ENCODE measurements at places on chromosomes 3 and 15.

- no peak for DNase-seq
Observed at GRCh38 chr3:53402326-53402725, 55.0 kb upstream of the DCP1A start.

DNA sequence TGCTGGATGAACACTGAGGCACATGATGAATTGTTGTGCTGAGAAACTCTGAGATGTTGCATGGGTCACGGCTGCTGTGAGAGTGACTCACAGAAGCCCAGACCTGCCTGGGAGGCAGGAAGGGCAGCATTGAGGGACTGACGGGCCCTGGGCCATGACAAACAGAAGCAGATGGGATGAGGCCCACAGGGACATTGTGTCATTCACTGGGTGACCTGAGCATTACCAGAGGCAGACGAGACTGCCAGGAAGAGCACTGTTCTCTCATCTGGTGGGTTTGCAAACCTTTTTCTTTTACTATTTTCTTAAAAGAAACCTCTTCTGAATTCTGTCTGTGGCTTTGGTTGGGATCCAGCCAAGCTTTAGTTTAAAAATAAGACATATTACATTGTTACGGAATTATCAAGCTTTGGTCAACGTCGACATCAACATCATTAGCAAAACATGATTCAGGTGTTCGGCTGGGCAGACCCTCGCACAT is 67.8 kb downstream of the BDH1 start:
- no peak for DNase-seq

GRCh38 chr15:94951538-94951937 is 720.2 kb downstream of the MCTP2 start:
- no peak for DNase-seq

DNA sequence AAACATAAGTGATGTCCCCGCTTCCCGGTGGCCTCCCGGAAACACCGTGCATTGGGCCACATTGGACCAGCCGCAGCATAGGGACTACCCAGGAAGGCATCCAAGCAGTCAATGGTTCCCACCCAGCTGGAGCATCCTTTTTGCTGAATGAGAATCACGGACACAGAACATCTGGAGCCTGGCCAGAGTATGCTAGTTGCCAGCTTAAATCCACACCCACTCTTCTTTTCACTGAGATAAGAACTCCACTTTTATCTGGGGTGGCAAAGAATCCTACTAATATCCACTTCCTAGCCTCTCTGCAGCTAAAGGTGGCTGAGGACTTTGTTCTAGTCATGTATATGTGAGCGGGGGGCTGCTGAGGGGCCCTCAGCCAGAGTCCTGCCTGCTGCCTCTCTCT is 95.2 kb upstream of the PLXNA1 start:
- no peak for DNase-seq

GRCh38 chr3:134360046-134360445 is 14.2 kb downstream of the AMOTL2 start:
- DNase-seq, result no peak

Measured in activated T-cell treated with anti-CD3 and anti-CD28 coated beads, Interleukin-2, amount 50 U/mL, for 72 hours (primary cell).